ENCODE measurements at places on chromosomes 4 and X.

DNA sequence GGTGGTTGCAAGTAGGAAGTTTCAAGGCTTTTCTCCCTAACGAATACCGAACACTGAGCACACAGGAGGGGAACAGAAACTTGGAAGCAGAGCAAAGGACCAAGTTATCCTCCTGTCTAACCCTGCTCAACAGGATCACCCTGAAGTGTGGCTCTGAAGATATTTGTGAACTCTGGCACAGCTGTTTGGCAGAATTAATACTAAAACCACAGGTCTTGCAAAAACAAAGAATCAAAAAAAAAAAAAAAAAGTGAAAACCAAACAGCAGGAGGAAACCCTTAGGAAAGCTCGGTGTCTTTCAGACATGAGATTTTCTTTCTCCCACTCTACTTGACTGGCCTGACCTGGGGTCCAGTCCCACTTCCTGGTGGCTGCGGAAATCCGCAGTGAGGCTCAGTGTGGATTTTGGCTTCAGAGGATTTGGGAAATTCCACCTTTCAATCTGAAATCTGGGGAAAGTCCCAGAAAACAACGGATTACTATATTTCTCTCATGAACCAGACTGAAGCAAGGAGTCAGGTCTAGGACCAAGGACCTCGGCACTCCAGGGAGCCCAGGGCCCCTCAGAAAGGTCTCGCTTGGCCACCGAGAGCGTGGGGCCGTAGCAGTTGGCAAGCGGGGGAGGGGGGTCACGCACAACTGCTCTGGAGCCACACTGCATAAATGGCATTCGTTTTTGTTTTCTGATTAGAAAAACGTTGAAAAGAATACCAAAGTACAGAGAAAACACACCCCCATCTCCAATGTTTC is 867 bp downstream of the TIFA start:
- no peak for DNase-seq

- DNase-seq: no peak
Measured at GRCh38 chrX:43559644-43560043, 96.5 kb upstream of the MAOA start.

- no peak for DNase-seq
Measured at GRCh38 chrX:154488336-154489075, 1.9 kb downstream of the SLC10A3 start.

DNA sequence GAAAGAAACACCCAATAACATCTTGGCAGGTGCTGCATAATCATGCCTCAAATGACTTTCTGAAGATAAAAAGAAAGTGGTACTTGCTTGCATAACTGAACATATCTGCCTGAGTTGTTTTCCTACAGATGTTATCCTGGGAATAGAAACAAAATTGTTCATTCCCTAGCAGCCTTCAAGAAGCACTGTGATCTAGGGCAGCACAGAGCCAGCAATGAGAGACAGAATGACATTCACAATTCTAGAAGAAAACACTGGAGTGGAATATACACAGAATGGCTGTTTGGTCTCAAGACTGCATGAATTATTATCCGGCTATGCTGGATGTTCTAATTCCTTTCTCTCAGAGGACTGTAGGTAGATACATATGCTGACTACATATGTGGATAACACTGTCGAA is 790.9 kb downstream of the PDHA2 start:
- no peak for DNase-seq

DNA sequence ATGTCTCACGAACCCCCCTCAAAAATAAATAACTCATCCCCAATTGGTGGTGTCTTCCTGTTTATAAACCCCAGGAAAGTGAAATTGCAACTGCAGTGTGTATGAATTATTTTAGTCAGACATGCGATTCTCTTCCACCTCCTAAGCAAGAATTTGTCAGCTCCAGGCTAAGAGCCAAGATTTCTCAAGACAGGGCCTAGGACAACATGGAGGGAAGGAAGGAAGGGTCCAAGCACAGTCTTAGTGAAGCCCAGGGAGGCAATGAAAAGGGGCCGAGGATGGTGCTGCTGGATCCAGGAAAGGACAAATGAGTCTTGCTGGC is 20.0 kb downstream of the SH3KBP1 start:
- no peak for DNase-seq

DNA sequence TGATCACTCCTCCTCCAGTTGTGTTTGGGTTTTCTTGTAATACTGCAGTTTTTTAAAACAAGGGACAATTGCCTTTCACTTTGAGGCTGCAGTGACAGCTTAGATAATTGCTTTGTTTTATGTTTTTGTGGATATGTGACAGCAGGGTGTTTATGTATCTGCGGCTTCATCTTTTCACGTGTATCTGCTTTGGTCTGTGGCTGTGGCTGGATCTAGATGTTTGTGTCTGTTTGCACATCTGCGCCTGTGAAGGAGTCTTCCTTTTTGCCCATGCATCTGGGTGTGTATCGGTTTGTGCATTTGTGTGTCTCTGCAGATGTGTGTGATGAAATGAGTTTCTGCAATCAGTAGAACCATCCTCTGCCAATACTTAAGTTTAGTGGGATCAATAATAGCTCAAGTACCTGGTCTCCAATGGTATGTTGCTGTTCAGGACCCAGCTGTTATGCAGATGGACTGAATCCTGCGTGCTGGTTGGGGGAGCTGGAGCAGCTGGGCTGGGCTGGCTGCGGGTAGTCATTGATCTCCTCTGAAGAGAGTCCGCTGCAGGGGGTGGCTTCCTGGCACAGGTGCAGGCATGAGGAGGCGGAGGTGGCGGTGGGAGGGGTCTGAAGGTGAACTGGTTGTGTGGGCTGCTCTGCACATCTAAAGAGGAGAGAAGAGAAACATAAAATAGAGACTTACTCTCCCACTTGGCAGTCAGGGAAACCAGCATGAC is 390.3 kb downstream of the SH2D1A start:
- DNase-seq: no peak

DNA sequence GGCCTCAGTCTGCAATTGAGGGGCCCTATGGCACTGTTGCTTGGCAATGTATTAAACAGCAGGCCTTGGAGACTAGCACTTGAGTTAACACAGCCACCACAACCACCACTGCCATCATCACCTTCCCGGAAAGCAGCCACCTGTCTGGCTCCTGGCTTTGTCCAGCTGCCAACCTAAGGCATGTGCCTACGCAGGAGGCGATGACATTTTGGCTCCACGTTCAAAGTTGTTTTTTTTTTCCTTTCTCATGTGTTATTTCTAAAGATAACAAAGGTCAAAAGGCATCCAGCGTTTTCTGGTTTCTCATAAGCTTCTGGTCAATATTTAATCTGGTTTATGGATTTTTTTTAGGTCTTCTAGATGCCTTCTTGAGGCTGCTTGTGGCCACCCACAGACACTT is 7.5 kb downstream of the CLDN2 start:
- no peak for DNase-seq

DNA sequence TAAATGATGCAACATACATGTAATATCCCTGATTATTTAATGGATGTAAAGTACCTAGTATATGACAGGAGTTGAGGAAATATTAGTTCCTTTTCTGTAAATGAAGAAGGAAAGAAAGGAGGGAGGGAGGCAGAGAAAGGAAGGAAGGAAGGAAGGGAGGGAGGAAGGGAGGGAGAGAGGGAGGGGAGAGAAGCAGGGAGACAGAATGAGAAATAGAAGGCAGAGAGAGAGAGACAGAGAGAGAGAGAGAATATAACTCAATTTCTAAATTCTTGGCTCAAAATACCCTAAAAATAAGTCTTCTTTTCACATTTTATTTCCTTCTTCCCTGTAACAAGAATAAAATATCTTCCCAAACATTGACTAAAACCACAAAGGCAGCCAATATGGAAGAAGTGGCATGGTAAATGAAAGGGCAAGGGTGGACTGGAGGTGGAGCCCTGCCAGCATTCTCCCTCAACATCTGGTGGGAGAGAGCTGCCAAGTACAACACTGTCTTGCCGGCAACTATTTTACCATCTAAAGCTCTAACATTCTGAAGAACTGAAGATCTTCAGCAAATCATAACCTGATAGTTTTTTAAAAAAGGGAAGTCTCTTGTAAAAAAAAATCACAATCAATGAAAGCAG is 245.1 kb downstream of the PPP3CA start:
- DNase-seq: no peak

DNA sequence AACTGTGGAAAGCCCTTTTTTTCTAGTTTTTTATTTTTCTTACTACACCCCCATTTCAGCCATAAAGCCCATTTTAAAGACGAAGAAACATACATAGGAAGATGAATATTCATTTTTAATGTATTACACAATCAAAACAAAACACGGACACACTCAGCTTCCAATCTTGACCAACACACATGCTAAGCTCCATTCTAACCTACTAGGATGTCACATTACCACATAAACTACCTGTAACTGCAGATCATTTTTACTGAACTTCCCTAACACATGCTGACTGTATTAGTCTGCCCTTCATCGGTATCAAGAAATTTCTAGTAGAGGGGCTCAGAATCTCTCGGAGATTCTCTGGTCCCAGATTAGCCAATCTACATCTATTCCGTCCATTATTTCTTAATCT is 1.8 kb downstream of the CCNI start:
- DNase-seq: no peak

DNA sequence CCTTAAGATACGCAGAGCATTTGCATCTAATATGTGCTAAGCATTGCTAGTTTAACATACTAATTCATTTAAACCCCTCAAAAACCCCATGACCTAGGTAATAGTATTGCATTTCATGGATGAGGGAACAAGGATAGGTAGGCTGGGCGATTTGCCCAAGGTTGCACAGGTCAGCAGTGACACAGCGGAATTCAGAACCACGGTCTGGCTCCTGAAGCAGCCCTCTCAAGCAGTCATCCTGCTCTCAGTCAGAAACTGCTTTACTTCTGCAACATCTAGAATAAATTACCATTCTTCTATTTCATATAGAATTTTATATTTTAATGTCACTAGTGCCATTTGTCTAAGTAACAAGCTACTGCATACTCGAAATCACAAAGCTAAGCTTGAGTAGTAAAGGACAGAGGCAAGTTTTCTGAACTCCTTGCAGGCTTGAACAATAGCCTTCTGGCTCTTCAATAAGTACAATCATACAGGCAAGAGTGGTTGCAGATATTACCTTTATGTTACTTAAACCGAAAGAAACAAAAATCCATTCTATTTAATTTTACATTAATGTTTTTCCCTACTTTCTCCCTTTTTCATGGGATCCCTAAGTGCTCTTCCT is 555 bp upstream of the SPP1 start:
- no peak for DNase-seq

GRCh38 chrX:45187731-45188130 is 12.9 kb downstream of the DIPK2B start:
- DNase-seq: no peak

- DNase-seq: no peak
Measured at GRCh38 chr4:138951764-138952163, 63.8 kb upstream of the NOCT start.

DNA sequence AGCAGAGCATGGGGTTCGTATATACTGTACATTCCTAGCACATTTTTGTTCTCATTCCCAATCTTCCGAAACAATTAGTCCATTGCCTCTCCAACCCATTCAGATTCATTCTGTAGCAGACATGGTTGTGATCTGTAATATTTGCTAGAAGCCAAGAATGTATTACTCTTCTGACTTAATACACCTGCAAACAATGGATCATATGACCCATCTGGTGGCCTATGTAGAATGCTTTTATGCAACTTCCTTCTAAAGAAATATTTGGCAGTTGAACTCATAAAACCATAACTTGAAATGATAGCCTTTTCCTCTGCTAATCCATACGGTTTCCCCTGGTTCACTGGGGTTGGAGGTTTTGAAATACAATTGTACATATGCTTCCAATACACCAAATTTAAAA is 32.8 kb upstream of the SGMS2 start:
- DNase-seq: no peak

All from GM12891 (cell line).